Activated T-helper 9 cell treated with anti-CD3 and anti-CD28 coated beads, Interleukin-2, amount 50 U/mL, for 16 hours (primary cell): ENCODE measurements at places on chromosomes 4 and X.

GRCh38 chr4:152983774-152984411 is 47.8 kb downstream of the FHDC1 start:
- no peak for DNase-seq

DNA sequence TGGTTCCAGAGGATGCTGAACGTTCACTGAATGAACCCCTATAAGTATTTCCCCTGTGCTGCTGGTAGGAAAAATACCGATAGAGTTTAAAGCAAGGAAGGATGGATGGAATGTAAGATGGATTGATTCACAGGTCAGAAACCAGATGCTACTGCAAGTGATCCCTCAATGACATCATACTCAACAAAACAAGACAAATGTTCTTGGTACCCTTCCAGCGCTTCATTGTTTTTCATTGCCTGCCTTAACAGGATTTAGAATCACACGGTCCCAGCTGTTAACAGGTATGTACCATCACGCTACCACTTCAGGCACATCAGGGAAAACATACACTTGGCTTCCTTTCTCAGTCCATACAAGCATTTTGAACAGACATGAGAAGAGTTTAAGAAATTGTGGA is 118.1 kb upstream of the TLR3 start:
- DNase-seq = no peak

- DNase-seq = no peak
Observed at GRCh38 chr4:82842593-82842992, 44.0 kb upstream of the SCD5 start.

DNA sequence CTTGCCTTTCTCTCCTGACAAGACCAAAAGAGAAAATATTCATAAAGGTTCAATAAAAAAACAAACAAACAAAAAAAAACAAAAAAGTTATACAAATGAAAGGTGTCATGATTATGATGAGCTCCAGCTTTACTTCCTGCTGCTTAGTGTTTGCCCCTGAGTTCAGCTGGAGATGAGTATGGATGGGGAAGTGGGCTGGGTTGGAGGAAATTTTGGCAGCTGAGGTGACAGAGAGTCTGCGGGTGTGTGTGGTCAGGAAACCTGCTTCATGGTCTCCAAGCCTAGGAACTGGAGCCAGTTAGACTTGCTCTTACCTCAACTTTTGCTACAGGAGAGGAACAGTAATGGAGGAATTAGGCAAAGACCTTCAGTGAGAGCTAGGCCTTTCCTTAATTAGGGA is 4.3 kb upstream of the CYSLTR1 start:
- DNase-seq = no peak

GRCh38 chrX:38652934-38653442 is 91.6 kb downstream of the TSPAN7 start:
- DNase-seq = no peak

DNA sequence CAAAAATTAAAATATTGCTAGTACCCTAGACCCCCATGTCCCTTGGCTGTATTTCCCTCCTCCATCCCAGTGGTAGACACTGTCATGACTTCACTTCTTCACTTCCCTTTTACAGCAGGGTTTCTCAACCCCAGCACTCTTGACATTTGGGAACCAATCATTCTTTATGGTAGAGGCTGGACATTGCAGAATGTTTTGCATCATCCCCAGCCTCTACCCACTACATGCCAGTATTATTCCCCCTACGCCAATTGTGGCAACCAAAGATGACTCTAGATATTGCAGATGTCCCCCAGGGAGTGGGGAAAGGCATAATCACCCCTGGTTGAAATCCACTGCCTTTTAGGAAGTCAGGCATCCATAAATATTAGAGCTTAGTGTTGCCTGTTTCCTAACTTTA is 138.6 kb downstream of the AMELX start:
- DNase-seq = no peak

- no peak for DNase-seq
Observed at GRCh38 chr4:128917781-128918180, 108.3 kb downstream of the JADE1 start.

- no peak for DNase-seq
Observed at GRCh38 chrX:143733866-143734265, 13.3 kb upstream of the SPANXN2 start.

DNA sequence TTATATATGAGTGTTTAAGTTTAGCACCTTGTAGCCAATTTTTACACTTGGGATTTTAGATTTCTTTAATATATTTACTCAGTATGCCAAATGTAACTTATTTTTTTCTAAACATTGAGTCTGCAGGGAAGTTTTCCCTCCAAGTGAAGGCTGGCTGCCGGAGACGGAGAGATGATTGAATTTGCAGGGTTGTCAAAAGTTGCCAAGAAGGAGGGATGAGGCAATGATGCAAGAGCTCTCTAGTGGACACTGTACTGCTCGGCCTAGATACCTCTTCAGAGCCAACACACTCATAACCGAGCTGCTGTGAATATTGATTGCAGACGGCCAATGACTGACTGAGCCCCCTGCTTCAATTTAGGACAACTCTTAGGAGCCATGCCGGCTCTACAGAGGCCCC is 318.6 kb upstream of the CASK start:
- no peak for DNase-seq

GRCh38 chr4:8067945-8068896 is 90.4 kb downstream of the ABLIM2 start:
- no peak for DNase-seq

GRCh38 chr4:88291003-88291402 is 6.6 kb upstream of the PPM1K start:
- no peak for DNase-seq
